WTC11 (cell line): ENCODE measurements at places on chromosomes 2 and 18.

DNA sequence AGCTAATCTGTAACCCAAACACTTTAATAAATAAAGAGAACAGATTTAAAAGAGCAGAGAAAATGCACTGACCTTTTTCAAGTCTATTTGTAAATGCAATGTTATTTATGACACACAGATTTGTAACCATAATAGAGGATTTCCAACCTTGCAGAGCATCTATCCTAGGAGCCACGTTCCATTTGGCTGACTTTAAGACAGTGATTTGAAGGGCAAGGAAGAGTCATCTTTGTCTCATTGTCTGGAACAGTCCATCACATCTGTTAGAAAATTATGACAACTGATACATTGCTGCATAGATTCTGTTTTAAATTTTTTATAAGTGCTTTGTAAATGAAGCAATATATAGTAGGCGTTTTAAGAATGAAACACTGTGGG lies 90.8 kb upstream of the L3MBTL4 start:
- no peak for DNase-seq

- DNase-seq, result peak; percentile 19
These were observed 42.6 kb upstream of the MTCL1 start for GRCh38 chr18:8662560-8663255.

GRCh38 chr2:234457421-234457820 lies 39.5 kb downstream of the ARL4C start:
- no peak for DNase-seq

- DNase-seq, result no peak
These were observed 396.2 kb upstream of the ST6GAL2 start for GRCh38 chr2:107282135-107282534.

- DNase-seq, result no peak
These were observed 117.3 kb upstream of the TTC39C start for GRCh38 chr18:23897291-23897690.

DNA sequence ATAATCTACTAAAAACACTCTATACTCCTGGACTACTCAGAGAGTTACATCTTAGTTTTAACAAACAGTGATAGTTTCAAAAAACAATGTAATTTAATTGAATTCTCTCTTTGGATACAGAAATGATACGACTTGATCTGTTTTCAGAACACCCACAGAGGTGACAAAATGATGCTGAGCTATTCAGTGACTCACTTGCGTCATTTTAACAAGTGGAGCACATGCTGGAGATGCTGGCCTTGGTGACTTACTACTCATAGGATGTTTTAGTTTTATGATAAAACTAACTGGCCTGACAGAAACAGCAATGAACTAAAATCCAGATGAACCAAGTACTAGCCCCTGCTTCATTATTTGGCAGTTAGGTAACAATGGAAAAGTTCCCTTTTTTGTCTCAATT lies 101.3 kb upstream of the ITGB6 start:
- DNase-seq, result no peak
